ENCODE measurements at places on chromosomes 2 and 18.

DNA sequence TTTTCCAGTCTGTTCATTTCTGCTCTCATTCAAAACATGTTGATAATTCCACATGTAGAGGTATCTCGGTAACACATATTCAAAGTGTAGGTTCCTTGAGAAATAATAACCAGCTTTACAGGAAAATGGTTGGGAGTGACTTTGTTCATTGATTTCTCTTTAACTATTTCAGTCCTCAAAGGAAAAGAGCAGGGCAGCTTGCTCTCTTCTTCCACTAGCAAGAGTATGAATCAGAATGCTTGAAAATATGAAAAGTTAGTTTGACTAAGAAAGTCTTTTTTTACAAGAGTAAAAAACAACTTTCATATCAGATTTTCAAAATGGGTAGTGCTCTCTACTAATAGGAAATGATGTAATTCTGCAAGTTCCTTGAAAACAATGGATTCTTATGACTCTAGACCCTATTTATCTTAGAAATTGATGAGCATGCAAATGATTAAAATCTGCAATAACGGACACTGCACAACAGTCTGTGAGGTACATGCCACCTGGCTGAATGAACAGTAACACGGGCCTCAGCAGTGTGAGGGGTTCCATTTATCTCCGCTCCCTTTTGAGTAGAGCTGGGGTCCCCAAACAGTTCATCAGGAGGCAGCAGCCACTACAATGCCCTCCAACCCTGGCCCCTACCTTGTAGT is 65.6 kb downstream of the IRS1 start:
- no peak for DNase-seq

GRCh38 chr2:160583146-160583535 is 89.5 kb upstream of the RBMS1 start:
- DNase-seq, result no peak

GRCh38 chr2:156792242-156792840 is 356.2 kb downstream of the GPD2 start:
- no peak for DNase-seq

GRCh38 chr2:232309592-232309991 is 69.0 kb upstream of the ALPP start:
- no peak for DNase-seq

DNA sequence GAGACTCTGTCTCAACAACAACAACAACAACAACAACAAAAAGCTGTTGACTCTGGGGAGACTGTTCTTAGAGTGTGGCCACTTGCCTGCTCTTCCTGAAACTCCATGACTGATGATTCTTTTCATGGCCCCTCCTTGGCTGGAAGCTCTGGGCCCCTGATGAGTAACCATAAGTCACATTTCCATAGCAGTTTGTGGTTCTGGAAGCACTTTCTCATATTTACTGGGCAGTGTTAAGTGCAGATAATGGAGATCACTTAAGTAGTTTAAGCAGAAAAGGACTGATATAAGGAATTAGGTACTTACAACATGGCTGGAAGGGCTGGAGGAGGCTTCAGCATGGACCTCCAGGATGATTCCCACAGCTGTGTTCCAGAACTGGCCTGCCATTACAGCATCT is 147.3 kb upstream of the DLX2 start:
- DNase-seq, result no peak

GRCh38 chr2:233063269-233063975 is 3.3 kb downstream of the INPP5D start:
- DNase-seq, result peak; percentile 86

DNA sequence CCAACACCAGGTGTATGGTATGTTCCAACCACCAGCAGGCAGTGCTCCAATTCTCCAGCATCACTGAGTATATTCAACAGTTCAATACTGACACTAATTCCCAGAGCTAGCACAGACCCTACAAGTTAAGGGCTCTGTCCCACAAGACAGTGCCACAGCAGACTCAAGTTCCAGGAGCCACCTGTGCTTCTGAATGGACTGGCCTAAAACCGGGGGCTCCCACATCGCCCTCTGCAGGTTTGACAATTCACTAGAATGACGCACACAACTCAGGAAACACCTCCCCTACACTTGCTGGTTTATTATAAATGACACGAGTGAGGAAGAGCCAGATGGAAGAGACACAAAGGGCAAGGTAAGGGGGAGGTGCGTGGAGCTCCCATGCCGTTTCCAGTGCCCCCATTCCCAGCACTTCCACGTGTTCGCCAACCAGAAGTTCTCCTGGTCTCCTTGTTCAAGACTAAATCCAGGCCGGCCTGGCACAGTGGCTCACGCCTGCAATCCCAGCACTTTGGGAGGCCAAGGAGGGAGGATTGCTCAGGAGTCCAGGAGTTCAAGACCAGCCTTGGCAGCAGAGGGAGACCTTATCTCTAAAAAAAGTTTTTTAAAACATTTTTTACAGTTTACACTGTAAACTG is 12.2 kb upstream of the ATP6V1B1 start:
- no peak for DNase-seq

GRCh38 chr2:169362118-169362893 is at the start of gene LRP2:
Gene LRP2, minus strand, starts transcription at chr2:169362534. Its CDS starts 135 bp downstream, at chr2:169362399.
- no peak for DNase-seq

DNA sequence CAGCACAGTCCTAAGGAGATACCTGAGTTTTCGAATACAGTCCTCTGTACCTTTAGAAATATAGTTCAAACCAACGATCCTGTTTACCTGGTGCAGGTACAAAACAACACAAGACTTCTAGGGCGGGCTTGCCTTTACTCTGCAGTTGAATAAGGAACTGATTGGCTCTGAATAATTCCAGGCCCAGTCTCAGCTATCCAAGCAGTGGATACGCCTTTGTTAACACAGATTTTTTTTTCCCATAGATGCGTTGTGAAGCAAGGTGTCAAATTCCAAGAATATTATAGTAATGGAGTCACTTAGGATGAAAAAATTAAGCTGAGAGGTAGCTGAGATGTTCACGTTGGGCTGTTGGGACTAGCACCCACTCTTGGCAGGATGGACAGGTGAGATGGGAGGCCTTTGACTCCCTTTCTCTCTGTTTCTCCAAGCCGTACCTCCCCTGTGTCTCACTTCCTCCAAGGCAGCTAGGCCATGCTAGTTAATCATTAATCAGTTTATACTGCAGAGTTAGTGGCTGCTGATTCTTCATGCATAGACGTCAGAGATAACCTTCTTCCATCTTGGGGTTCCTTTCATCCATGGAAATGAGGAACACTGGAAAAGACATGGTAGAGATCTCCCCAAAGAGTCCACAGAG is 380.8 kb upstream of the ACVR2A start:
- DNase-seq, result no peak

GRCh38 chr2:66814916-66815315 is 380.0 kb downstream of the MEIS1 start:
- DNase-seq, result no peak

GRCh38 chr18:37716106-37716735 is 150.6 kb upstream of the CELF4 start:
- no peak for DNase-seq

- DNase-seq, result no peak
Observed at GRCh38 chr2:16442971-16443370, 222.7 kb downstream of the CYRIA start.

DNA sequence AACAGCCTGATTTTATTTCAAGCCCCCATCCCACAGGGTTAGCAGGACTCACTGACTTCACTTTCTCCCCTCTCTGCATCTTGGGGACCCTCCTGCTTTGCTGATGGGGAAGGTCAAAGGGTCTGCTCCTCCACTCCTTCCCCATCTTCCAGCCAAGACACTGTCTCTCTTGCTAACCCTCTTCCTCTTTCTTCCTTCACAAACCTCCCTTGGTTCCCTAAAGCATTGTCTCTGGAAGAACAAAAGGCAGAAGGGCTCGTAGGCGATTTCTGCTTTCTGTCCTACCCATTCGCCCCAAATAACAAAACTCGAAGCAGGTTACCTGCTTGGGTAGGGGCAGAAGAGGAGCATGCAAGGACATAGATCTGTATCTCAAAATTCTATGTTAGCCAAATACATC is 5.5 kb upstream of the SLC4A3 start:
- no peak for DNase-seq

- DNase-seq, result peak; percentile 67
Observed at GRCh38 chr2:28342081-28342967, 50.3 kb upstream of the FOSL2 start.

- DNase-seq, result no peak
Observed at GRCh38 chr2:47767497-47767844, 15.5 kb upstream of the MSH6 start.

DNA sequence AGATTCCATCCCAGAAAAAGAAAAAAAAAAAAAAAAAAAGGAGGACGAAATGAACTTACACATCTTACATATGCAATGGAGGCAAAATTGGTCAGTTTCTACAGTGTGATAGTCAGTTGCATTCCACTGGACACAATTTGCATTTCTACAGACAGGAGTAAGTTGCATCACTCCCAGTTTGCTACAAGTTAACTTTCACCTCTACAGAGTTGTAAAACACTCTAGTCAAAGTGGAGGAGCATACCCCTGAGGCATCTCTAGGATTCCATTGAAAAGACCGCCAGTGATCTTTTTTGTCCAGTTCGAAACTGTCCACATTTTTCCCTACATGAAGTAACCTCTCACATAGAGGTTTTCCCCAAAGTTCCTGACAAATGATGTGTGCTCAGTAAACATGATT is 202.8 kb downstream of the VAPA start:
- DNase-seq, result no peak

- no peak for DNase-seq
Observed at GRCh38 chr2:216635701-216636550, 2.7 kb downstream of the IGFBP2 start.

DNA sequence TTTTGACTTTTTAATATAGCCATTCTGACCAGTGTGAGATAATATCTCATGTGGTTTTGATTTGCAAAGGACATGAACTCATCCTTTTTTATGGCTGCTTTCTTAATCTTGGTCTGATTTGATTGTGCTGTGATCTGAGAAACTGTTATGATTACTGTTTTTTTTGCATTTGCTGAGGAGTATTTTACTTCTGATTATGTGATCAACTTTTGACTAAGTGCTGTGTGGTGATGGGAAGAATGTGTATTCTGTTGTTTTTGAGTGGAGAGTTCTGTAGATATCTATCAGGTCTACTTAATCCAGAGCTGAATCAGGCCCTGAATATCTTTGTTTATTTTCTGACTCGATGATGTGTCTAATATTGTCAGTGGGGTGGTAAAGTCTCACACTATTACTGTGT is 16.8 kb downstream of the SP140L start:
- DNase-seq, result no peak

DNA sequence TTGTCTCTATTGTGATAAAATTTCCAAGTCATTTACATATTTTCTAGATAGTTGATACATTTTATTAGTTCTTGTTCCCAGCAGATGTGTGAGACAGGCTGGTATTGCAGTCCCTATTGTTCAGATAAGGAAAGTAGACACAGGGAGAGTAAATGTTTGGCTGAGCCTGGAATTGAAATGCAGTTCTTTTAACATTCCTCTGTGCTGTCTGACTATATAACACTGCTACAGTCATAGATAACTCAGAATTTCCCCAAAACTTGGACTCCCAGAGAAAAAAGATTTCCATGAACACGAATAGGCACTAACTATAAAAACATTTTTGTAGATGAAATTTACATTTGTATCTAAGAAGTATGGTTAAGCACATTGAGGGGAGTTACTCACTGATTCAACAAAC is 71.4 kb downstream of the PLCL1 start:
- no peak for DNase-seq

DNA sequence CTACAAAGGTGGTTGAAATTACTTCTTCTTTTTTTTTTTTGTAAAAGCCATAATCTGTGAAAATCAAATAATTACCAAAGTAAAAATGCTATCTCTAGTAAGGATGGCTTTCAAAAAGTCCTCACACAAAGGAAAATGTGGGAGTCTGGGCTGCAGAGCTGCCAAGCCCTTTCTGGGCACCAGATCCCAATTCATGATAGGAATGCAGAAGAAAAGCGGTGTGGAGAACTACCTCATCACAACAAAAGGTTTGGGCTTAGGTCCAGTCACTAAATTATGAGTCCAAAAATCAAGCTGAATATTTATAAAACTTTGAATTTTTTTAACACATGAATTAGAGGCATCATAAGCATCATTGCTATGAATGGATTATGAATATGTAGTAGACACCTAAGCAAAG is 30.8 kb upstream of the EPHA4 start:
- DNase-seq, result no peak

DNA sequence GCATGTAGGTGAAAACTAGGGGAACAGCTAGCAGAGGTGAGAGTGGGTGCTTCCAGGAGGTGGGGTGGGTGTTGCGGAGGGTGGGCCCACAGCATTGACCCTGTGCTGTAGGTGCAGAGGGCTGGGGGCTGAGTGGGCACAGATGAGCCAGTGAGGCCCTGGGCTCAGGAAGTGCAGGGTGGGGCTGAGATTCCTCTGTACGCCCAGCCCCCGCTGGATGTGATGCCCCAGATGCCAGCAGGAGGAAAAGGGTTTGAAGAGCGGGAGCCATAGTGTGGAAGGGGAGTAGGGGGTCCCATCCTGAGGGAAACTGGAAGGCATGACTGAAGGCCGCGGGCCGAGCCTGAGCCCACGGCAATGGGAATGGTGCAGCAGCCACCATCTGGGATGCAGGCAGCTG is 14.1 kb upstream of the OTOS start:
- peak; percentile 22 for DNase-seq

DNA sequence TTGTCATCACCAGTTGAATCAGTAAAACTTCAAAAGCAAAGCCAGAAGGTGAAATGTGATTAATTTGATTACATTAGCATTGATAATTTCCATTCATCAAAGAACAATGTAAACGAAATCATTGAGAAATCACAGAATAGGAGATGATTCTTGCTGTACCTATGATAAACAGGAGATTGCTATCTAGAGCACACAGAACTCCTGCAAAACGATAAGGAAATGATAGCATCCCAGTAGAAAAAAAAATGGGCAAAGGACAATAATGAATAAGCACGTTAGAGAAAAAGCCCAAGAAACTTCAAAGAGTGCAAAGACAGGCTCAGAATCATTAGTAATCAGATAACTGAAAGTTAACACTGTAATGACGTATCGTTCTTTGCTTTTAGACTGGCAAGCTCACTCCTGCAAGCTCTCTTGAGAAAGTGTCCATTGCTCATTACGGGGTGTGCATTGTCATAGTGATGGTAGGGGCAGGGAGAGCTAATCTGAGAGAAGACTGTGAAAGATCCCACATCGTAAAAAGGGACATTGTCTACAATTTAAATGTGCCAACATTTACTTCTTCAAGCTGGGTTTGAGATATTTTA is 143.6 kb downstream of the SPP2 start:
- DNase-seq, result no peak

DNA sequence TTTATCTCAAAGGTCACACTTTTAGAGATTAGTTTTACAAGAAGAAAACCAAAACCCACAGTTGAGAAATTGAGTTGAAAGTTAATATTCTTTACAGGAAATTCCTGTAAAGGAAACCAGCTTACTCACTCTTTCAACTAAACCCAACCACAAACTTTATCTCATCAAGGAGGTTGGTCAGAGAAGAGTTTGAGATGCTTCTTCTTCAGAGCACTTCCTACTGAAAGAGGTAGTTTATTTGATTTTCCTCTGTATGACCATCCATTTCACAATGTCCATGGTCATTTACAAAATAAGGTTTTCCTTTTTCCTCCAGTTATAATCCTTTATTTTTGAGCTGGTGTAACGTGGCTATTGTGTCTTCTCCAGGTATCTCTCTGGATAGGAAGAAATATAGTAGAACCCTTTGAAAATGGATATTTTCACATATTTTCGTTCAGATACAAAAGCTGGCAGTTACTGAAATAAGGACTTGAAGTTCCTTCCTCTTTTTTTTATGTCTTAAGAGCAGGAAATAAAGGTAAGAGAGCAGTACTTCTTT is 4.5 kb upstream of the IL18RAP start:
- DNase-seq, result no peak

- no peak for DNase-seq
Observed at GRCh38 chr2:144372410-144373080, 147.4 kb downstream of the ZEB2 start.

- no peak for DNase-seq
Observed at GRCh38 chr2:44934038-44934982, 7.2 kb upstream of the SIX3 start.

Data from Peyer's patch (tissue), 4 donors.